ENCODE measurements at places on chromosomes 16 and 17.

GRCh38 chr16:1335996-1336395, 2.6 kb downstream of the BAIAP3 start:
- no peak for DNase-seq

DNA sequence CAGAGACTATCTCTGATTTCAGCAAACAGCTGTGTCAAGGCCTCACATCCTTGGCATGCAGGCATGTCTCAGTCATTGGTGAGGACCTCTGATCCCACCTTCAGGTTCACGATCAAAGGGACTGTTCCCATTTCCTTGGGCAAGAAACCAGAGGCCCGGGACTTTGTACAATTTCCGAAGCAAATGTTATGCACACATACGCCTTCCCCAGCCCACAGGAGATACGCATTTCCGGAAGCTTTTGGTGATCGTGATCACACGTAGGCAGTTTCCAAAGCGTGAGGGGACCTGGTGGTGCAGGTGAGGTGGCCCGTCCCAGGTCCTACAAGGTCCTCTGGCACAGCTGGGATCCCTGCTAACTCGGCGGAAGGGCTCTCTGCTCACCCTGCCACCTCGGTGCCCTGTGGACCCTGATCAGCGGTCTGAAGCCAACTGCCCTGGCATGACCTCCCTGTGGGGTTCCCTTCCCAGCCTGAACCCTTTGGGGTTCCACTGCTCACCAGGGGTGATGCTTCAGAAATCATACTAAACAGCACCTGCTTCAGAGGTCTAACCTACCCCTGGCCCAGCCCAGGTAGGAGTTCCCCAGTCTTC, 28.8 kb upstream of the KLHDC4 start:
- no peak for DNase-seq

GRCh38 chr17:30228011-30228410, 7.5 kb downstream of the SLC6A4 start:
- DNase-seq: no peak

GRCh38 chr16:25845901-25846300, 154.1 kb downstream of the HS3ST4 start:
- no peak for DNase-seq

GRCh38 chr17:74391771-74392170, 24.5 kb downstream of the GPR142 start:
- DNase-seq: no peak

- no peak for DNase-seq
Measured at GRCh38 chr17:13135506-13135905, 117.7 kb upstream of the ELAC2 start.

DNA sequence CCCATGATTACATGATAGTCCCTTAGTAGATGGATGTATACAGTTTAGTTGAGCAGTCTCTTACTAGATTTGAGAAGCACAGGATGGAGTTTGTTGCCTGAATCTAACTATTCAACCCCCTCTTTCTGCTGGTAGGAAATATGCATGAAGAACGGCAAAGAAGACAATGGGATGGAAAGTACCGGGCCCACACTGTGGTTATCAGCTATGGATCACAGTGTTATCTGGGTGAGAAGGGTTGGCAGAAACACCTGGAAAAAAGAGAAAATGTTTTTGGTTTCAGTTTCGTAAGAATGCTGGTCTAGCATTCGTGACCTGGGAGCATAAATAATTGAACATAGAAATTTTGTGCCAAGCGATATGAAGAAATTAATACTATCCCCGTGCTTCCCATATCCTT, 53.1 kb downstream of the ANKFN1 start:
- DNase-seq: no peak

DNA sequence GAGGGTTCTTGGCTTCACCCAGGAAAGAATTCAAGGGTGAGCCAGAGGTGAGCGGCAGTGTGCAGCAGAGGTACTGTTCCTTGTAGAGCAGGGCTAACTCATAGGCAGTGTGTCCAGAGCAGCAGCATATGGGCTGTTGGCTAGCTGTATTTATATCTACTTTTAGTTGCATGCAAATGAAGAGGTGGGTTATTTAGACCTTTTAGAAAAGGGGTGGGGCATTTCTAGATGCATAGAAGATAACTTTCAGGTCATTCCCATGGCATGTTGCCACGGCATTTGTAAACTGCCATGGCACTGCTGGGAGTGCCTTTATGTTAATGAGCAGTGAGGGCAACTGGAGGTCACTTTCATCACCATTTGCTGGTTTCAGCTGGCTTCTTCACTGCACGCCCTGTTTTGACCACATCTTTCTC, 141.0 kb downstream of the STX8 start:
- DNase-seq: no peak

DNA sequence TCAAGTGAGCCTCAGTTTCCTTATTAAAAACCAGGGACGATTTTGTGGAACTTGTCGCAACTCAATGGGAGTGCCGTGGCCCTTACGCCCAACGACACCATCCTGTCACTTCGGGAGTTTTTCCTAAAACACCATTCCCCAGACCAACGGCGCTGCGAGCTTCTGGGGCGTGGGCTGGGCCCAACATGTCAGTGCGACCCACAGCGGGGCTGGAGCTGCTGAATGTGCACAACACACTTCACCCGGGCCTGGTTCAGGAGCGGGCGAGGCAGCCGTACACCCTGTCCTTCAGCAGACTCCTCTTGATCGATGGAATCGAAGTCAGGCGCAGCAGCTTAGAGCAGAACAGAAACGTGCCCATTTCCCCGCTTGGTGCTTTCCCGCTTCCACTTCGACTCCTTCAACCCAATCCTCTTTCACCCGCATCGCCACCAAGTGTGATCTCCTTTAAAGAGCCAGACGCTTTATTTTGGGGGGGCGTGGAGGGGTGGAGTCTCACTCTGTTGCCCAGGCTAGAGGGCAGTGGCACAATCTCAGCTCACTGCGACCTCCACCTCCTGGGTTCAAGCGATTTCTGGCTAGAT, 13.2 kb upstream of the SLC7A5 start:
- DNase-seq: no peak

DNA sequence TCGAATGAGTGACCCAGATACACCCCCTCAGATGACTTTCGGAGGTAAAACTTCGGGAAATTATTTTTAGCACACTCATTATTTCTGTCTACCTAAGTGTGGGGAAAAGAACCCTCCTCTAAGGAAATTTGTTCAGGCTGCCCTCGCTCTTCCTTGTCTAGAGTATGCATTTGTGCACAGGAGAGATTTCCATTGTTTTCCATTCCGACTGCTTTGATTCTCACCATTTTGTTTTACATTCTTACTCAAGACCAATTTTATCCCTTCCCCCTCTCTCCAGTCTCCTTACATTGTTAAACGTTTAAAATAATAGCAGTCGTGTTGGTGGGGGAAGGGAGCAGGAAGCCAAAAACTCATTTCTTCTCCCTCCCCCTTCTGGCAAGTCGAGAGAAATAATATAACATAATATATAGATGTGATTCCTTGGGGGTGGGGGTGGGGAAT, 1.5 kb upstream of the CHD3 start:
- DNase-seq: no peak

- no peak for DNase-seq
Measured at GRCh38 chr16:54237-54581, 581 bp downstream of the SNRNP25 start.

- DNase-seq: no peak
Measured at GRCh38 chr16:53886482-53887378, 182.8 kb downstream of the FTO start.

DNA sequence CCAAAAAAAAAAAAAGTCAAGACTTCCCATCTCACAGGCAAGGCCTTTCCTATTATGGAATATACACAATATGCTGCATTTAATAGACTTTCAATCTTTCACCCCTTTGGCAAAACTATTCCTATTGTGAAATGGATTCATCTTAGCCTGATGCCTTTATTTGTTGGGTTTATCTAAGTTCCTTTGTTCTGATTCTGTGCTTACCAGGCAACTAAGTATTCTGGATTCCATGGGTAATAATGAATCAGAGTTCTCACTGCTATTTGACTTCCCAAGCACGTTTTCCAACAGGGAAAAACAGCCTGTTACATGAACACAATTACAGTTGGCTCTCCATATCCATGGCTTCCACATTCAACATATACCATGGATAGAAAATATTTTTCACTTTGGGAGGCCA, 135.5 kb downstream of the MYO1D start:
- DNase-seq: no peak

DNA sequence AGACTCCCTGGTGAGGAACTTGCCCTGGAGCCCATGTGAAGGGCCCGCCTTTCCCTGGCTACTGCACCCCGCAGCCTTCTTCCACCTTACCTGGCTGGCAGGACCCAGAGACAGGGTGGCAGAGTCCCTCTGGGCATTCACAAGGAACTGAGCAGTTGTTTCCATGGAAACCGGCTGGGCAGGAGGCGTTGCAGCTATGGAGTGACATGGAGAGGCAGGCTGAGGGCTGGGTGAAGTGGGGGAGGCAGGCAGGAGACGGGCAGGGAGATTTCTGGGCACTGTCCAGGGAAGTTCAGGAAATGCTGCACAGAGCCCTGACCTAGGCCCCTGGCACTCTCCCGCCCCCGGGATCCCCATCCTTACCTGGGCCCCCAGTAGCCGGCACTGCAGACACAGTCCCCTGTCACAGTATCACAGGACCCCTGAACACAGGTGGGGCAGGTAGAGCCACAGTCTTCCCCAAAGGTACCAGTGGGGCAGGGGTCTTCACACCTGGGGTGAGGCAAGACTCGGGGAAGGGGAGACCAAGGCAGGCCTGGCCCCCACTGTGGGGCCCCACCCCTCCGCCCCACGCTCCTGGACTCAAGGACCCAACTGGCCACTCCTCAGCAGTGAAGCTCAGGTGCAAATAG, 5.9 kb downstream of the SCARF1 start:
- DNase-seq: no peak

DNA sequence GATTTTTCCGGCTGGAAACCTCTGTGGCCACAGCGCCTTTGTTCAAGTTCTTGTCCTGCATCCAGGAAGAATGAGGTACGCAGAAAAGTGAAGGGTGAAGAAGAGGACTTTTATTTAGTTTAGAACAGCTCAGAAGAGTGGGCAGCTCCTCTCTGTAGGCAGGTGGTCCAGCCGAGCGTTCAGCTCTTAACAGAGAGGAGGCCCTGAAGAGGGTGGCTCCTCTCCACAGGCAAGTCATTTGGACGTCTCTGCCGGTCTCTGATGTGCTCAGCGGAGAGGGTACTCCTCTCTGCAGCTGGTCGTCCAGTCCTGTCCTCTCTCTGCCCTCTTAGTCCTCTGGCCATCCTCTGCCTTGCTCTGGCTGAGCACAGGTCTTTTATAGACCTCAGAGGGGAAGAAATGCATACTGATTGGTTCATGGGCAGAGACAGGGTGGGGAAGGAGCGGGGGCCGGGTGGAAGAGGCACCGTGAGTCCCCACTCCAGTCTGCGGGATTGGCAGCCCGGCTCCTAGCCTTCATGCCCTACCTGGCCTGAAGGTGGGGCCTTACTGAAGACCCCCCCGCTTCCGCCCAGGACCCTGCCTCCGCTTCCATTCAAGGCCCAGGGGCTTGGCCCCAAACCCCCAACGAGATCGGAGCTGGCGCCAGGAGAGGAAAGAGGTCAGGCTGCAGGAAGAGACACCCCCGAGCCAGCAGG, 70.0 kb upstream of the NKD1 start:
- no peak for DNase-seq

GRCh38 chr16:49355933-49356665, 17.5 kb upstream of the C16orf78 start:
- DNase-seq: no peak

- DNase-seq: no peak
Measured at GRCh38 chr16:72317446-72317845, 145.5 kb upstream of the PMFBP1 start.

- no peak for DNase-seq
Measured at GRCh38 chr16:76963614-76964315, 227.2 kb upstream of the MON1B start.

GRCh38 chr16:26524281-26524680, 542.4 kb upstream of the C16orf82 start:
- DNase-seq: no peak

GRCh38 chr17:50462446-50462845, 6.2 kb downstream of the CHAD start:
- DNase-seq: no peak

DNA sequence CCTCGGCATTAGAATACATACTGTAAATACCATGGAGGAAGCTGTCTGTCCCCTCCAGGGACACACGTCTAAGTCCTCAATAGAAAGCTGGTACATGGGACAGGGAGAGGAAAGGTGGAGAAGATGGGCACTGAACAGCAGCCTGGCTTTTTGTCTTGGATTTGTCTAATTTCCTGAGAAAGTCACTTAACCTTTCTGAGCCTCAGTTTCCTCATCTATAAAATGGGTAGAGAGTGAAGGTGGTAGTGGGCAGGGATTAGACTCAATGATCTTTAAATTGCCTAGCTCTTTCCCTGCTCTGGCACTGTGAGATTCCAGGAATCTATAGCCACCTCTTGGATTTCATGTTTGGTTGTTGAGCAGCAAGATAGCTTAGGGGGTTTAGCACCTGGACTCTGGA, 96.2 kb downstream of the ASIC2 start:
- DNase-seq: no peak

GRCh38 chr16:1062895-1063294, 9.7 kb upstream of the SSTR5 start:
- DNase-seq: no peak

GRCh38 chr16:59459806-59460205, 725.7 kb upstream of the GOT2 start:
- no peak for DNase-seq

- no peak for DNase-seq
Measured at GRCh38 chr17:50988427-50988826, 122.3 kb upstream of the TOB1 start.

DNA sequence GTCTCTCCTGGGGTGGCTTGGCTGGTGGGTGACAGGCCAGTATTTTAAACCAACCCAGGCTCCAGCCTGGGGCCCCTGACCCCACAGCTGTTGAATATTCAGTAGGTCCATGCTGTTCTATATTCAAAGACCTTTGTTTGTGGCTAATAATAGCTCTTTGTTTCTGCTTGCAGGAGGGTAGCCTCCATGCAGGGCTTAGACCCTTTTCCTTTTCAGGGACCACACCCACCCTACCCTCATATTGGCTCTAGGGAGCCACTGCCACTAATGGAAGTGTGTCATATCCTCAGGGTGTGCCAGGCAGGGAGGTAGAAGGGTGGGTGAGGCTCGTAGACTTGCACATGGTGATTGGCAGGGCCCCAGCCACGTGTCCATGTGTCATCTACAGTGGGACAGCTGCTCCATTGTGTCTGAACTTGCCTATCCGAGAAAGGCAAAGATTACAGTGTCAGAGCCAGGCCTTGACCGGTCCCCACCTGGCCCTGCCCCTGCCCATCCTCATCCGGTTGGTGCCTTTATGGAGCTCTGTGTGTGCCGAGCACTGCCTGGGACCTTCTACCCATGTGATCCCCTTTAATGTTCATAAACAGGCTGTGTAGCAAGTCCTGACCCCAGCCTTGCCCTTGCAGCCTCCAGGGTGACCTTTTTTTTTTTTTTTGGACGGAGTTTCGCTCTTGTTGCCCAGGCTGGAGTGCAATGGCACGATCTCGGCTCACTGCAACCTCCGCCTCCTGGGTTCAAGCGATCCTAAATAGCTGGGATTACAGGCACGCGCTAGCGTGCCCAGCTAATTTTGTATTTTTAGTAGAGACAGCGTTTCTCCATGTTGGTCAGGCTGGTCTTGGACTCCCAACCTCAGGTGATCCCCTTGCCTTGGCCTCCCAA, 22.1 kb downstream of the TMC7 start:
- DNase-seq: no peak
